Uterus (tissue), 4 donors: ENCODE measurements at places on chromosomes 2 and 18. TPM values are rescaled to one million over a fixed set of nuclear protein-coding genes. Genes with fewer than 3 reads are reported as not detected.

DNA sequence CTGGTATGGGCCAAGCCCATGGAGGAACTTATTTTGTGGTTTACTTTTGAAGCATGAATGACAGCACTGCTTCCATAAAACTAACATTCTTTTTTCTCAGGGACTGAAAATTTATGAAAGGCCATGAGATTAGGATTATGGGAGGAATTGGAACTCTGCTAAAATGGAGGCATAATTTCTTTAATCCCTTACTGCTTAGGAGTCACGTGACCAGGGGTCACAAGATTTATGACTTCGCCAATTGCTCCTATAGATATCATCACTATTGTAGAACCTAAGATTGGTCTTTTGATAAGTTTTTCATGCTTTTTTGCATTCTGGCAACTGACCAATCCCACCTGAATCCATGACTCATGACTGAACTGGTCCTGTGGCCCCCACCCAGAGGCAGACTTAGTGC lies 495.7 kb upstream of the VRK2 start:
- H3K4me3 ChIP-seq: no peak overlapping the region
- no peak for DNase-seq
- H3K27ac ChIP-seq: no peak overlapping the region
- no peaks in the 10 kb centered on the region for H3K4me1 ChIP-seq
- H3K36me3 ChIP-seq: no peaks in the 10 kb centered on the region

DNA sequence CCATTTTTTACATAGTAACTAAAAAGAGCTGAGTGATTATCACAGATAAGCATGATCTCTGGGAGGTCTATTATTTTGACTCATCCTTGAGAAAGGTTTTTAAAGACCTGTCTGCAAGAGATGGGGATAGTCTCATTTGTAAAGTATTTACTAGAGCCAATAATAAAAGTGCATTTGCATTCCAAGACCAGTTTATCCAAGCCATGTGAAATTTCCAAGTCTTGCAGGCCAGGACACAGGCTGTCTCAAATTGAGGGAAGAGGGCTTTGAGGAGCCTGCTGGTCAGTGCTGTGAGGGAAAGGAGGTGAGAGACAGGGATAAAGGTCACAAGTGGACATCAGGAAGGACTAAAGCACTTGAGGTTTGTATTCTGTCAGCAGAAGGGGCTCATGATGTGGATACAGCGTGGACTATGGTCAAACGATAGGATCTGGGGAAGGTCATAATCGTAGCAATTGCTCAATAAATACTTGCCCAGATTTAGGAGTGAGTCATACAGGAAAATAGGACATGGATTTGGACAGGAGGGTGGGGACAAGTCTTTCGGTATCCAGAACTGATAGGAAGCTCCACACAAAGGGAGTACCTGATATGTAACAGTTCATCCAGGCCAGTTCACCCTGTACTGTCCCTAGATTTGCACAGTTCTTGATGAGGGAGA lies 6.6 kb upstream of the CDH2 start:
- H3K4me1 ChIP-seq: no peaks in the 10 kb centered on the region
- no peaks in the 10 kb centered on the region for H3K27me3 ChIP-seq
- no peak overlapping the region for H3K27ac ChIP-seq

- H3K4me3 ChIP-seq: no peak overlapping the region
- DNase-seq: no peak
- H3K36me3 ChIP-seq: no peaks in the 10 kb centered on the region
- no peaks in the 10 kb centered on the region for H3K27me3 ChIP-seq
These were observed 58.2 kb downstream of the RAPH1 start for GRCh38 chr2:203476881-203477280.

- no peaks in the 10 kb centered on the region for H3K27me3 ChIP-seq
- H3K27ac ChIP-seq: no peak overlapping the region
- no peak for DNase-seq
These were observed 588.5 kb upstream of the ZEB2 start for GRCh38 chr2:145108361-145108778.

DNA sequence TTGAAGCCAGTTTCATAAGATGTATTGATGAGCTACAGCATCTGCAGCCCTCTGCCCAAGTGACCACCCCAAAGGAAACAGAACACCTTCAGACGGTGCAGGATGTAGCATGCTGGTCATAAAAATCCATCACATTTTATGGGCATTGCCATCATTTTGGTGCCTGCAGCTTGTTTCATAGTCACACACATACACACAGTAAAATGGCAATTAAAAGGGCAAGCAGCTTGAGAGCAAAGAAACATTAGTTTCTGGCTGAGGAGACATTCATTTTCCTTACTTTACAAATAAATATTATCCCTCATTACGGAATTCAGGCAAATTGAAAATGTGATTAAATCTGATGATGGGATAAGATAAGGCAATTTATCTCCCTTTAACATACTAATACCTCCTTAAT lies 13.4 kb downstream of the MYO5B start:
- no peak overlapping the region for H3K27ac ChIP-seq
- H3K27me3 ChIP-seq: no peaks in the 10 kb centered on the region
- no peak for DNase-seq
- no peak overlapping the region for H3K4me3 ChIP-seq

GRCh38 chr2:241571821-241572620 lies 13.5 kb downstream of the BOK start:
- no peaks in the 10 kb centered on the region for H3K36me3 ChIP-seq
- no peak for DNase-seq
- no peak overlapping the region for H3K27ac ChIP-seq

DNA sequence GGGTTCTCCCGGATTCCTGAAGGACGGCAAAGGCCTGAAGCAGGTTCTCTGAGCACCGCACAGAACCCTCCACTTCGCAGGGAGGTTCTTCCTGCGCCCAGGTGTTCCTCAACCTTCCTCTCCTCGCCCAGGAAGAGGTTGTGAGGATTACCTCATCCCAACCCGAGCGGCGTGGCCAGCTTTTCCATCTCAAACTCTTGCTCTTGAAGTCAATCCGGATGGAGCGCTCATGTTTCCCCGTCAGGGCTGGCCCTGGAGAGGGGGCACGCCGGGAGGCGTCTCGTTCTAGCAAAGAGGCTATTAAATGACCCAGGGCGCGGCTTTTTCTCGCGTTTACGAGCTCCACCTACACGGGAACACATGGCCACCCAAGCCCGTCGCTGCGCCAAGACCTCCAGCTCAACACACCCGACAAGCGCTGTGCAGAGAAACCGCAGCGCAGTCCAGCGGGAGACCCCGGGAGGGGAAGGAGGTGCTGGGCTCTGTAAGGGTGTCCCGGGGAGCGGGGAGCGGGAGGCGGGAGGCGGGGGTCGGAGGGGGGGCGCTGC lies 540 bp upstream of the RAB10 start:
- no peaks in the 10 kb centered on the region for H3K27me3 ChIP-seq
- H3K4me1 ChIP-seq: no peaks in the 10 kb centered on the region
- DNase-seq: no peak
- H3K36me3 ChIP-seq: no peaks in the 10 kb centered on the region
- peak overlapping the region; percentile 96 for H3K27ac ChIP-seq
- H3K4me3 ChIP-seq: peak overlapping the region; percentile 76

MGAT5 gene
- total RNA-seq: 53.2 TPM

KATNAL2 gene
- 2.8 TPM for total RNA-seq
